ENCODE measurements at places on chromosomes 5 and 9. TPM values are rescaled to one million over a fixed set of nuclear protein-coding genes. Genes with fewer than 3 reads are reported as not detected.

EGR1 gene
- 6.1 TPM for total RNA-seq

DUSP1 gene
- 246 TPM for total RNA-seq

PLPPR1 gene
- total RNA-seq: not detected

SPINK4 gene
- total RNA-seq: not detected

FSTL4 gene
- under 0.01 TPM for total RNA-seq

SPATA31A3 gene
- not detected for total RNA-seq

MYMK gene
- not detected for total RNA-seq

SPATA31D4 gene
- total RNA-seq: not detected

DIPK1B gene
- total RNA-seq: 0.43 TPM
